Activated T-helper 1 cell treated with anti-CD3 and anti-CD28 coated beads, Interleukin-2, amount 50 U/mL, for 16 hours (primary cell): ENCODE measurements at places on chromosomes 7 and 10.

DNA sequence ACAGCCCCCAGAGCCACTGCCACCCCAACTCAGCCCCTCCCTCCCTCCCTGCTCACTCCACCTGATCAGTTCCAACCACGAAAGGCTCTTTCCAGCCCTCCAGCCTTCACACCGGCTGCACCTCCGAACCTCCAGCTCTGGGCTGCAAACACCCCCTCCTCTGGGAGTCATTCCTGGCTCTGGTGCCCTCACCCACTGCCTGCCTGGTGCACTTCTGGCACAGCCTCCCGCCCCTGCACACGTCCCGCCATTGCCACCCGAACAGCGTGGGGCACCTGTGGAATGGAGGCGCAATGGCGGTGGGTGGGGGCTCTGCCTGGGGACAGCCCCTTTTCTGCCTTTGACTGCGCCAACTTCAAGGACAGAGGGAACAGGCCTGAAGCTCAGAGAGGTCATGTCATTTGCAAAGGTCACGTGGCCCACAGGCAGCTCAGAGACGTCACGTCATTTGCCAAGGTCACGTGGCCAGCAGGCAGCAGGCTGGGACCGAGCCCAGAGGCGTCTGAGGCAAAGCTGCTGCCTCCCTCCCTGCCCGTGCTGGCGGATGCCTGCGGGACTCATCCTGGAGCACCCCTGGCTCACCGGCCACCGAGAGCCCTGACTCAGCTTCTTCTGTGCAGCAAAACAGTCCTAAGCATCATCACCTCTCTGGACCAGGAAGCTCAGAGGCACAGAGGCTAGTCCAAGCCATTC lies 76.0 kb upstream of the DNAAF5 start:
- no peak for DNase-seq

DNA sequence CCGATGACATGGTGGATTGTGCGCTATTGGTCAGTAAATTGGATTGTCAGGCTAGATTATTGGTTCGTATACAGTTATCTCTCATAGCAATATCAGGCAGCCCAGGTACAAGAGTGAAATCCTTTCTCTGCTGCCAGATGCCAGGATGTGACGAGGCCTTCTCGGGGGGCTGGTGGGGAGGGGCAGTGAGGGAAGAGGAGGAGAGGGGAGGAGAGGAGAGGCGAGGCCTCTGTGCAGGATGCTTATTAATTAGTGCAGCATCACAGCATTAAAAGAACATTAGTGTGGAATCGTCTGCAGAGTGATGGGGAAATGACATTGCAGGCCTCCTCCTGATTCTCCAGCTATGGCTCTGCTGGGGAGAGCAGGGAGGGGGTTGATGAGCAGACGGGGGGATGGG lies 30.5 kb upstream of the SLF2 start:
- no peak for DNase-seq

- no peak for DNase-seq
Measured at GRCh38 chr10:48478980-48479811, 125.7 kb downstream of the ARHGAP22 start.

GRCh38 chr7:39045231-39045630 lies 67.5 kb downstream of the POU6F2 start:
- DNase-seq, result no peak

DNA sequence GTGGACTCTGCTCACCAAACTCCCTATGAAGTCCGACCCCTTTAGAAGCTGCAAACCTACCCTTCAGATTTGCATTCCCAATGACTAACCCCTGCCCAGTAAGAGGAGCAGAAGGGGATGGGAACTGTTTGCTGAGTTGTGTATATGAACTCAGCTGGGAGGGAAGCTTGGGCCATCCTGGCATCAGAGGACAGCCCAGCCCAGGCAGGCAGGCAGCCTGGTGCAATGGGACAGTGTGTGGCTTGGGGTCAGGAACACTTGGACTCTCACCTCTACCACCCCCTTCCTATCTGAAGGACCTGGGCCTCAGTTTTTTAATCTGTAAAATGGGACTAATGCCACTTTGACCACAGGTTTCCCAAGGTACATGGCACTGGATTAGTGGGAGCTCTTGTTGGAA lies 147.4 kb upstream of the GPR26 start:
- DNase-seq, result no peak

DNA sequence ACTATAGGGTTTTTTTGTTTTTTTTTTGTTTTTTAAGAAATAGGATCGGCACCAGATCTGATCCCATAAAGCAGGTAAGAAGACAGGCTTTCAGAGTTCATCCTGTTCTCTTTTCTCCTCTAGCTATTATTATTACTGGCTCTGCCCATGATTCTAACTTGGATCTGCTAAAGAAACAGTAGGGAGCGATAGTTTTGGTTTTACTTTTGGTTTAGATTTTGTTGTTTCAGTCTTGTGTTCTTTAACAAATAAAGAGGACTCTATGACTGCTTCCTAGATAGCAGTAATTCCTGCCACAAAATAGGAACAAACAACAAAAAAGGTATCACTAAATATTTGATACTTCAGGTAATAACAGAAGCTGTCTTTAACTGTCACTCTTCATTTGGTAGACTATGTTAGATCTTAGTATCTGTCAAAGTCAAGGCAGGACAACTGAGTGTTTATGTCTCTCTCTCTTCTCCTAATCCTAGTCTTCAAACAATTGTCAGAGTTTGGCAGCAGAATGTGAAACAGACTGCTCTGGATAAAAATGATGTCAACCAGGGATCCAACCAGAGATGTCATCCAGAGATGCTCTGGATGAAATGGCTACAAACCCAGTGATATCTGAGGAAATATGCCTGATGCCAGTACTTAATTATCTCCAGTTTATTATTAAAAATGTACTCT lies 99.8 kb downstream of the KMT2C start:
- no peak for DNase-seq

DNA sequence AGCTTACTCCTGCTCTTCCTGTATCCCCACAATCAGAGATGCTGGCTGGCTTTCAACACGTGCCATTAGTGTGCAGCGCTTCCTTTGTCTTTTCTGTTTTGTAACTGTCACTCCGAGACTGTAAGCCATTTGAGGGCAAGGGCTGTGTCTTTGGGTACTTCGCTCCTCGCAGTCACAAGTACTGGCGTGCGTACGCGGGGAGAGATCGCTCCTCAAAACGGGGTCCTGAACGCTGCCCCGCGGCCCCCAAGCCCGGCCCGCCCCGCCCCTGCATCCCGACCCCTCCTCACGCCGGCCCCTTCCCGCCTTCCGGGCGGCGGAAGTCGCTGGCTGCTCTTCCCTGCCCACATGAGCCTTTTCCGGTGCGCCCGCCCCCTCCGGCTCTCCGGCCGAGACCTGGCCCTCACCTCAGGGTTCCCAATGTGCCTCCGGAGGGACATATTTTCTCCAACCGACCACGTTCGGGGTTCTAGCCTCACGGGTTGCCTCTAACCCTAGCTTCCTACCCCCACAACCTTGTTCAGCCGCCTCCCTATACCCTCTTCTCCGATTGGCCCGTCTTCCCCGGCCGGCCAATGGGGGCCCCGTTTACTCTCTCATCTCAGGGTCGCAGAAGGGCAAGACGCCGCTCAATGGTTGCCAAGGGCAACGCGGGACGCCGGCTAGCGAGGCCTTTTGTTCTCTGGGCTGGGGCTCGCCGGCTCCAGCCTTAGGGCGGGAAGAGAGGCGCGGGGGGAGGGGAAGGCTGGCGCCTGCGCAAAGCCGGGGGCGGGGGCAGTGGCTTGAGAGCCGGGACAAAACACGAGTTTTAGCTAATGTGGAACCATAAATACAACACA lies at the start of gene CEP41:
CEP41 (minus strand) TSS at position 490 of the 839 bp plus-strand sequence; CDS start at position 440, 50 bp downstream.
- DNase-seq, result peak; percentile 84

DNA sequence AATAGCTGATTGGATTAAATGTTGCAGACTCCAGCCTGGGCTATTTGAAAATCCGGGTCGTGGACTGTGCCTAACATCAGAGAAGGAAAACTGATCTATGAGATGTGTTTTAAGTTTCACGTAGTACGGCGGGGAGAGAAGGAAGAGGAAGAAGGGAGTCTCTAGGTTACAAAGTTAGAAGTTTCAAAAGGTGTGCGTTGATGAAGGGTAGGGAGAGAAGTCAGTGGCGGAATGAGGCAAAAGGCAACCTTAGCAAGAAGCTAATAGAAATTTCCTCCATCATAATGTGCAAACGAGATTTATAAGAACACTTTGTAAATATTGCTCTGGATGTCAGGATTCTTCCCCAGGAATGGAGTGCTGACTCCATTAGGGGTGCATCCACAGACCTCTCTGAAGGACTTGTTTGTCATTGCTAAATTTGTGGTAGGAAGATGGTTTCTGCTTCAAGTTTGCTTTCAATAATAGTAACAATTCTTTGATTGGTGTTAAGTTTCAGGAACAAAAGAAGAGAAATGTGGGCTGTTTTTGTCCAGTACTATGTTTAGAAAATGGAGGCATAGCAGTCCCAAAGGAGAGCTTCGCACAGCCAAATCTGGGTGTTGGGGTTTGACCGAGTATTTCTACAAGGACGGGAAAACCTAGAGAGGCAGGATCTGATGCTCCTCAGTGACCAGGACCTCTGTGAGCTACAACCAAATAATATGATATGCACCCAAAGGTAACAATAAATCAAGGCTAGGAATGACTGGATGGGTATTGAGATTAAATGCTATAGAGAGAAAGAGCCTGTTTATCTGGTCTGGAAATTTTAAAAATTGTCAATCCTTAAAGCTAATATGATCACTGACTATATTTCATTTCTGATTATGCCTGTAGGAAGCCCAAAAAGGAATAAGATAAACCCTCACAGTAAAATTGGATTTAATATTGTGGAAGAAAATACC lies 8.2 kb downstream of the TWIST1 start:
- DNase-seq, result no peak

- DNase-seq, result no peak
Measured at GRCh38 chr10:122421742-122422141, 32.7 kb upstream of the ARMS2 start.

DNA sequence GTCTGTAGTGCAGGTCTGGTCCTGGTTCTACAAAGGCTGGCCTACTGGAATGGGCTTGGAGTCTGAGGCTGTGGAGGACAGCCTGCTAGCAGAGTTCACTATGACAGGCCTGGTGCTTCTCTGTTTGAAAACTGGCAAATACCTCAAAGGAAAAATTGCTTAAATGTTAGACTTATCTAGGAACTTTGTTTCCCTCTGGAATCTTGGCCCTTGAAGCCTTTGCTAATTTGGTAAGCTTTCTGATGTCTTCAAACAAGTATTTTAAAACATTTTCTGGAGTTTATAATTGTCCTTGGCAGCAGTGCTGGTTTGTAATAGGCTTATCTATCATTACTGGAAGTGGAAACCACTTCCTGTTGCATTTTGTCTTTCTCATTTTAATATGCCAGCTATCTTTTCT lies 139.7 kb downstream of the TMEM26 start:
- DNase-seq, result no peak

DNA sequence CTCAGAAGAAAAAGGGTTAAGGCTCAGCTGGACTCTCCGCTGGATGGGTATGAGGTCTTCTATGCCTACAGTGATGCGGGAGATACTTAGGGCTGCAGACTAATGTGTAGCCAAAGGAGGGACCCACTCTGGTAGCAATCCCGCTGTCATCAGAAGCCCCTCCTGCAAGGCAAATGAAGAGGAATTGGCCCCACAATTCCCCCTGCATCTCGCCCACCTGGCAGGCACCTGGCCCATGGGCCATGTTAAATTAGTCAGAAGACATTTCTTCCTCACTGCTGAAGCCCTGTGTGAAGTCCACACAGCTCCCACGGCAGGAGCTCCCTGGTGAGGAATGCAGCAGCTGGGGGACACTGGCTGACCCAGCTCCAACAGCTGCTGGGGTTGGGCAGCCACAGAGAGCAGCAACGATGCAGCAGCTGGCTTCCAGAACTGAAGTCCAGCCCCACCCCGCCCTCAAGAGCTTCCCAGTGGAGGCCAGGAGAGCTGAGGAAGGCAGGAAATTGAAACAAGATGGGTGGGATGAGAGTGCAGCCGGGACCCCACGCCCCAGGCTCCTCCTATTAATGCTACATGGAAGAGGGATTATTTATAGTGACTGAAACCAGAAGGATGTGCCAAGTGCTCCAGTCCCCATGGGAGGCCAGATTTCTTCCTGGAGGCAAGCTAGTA lies 5.5 kb downstream of the VSTM4 start:
- DNase-seq, result no peak

GRCh38 chr10:74869635-74870034 lies 43.2 kb downstream of the KAT6B start:
- no peak for DNase-seq

GRCh38 chr10:109982812-109983211 lies 25.0 kb upstream of the ADD3 start:
- no peak for DNase-seq

GRCh38 chr10:4266416-4267085 lies 481.5 kb upstream of the KLF6 start:
- no peak for DNase-seq

DNA sequence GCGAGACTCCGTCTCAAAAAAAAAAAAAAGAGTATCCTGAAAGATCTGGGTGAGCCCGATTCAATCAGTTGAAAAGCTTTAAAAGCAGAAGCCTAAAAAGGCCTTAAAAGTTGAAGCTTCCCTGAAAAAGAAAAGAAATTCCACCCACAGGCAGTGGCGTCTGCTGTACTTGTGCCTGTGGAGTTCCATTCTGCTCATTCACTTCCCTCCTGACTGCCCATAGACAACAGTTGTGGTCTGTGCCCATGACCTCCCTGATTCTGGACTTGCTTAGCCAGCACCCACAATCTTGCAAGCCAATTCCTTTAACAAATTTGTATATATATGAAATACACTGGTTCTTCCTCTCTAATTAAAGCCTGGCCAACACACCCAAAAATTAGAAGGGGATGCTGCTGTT lies 141.7 kb downstream of the DLG5 start:
- no peak for DNase-seq

DNA sequence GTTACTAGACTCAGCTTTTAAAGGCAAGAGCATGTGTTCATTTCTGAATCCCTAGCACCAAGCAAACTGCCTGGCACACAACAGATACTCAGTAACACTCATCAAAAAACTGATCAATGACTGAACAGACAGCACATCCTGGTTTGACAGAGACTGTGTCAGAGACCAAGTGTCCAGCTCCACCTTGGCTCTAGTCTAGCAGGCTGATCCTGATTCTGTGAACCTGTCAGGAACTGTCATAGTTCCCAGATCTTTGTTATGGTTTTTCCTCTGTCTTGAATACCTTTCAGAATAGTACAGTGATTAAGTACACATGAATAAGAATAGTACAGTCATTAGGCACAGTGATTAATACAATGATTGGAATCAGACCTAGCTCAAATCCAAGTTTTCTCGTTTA lies 53.0 kb downstream of the TPK1 start:
- no peak for DNase-seq

DNA sequence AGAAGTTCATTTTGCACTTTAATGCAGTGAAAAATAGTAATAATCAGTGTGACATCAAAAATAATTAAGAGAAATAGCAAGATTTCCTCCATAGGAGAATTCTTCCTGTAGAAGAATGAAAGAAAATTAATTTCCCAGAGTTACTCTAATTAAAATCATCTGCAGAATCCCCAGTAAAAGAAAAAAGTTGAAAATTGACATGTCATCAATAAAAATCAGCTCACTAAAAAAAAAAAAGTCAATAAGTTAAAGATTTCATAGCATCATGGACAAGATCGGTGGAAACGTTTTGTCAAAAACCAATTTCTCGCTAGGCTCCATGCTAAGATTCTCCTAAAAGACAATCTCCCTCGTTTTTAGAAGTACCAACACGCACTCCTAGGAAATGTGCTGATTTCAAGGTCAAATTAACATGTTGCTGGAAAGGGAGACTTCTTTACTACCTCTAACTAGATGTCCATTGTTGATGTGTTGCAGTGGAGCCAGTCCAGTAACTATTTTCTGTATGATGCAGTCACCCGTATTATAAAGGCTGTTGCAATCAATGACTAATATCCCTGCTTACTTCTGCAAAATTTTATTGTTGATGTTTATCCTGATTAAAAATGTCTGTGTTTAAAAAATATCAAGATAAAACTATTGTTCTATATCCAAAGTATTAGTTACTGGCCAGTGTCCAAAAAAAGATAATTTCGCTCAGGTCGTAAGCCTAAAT lies 591.9 kb upstream of the MGMT start:
- no peak for DNase-seq

- DNase-seq, result no peak
Measured at GRCh38 chr10:86041116-86041515, 325.5 kb downstream of the GRID1 start.
